CD4-positive, alpha-beta T cell treated with Interleukin-6 at 100 ng/mL for 8 hours (primary cell): ENCODE measurements at places on chromosomes 4 and X.
A peak's percentile ranks its signal among the peaks of the same experiment; 100 is the strongest.

DNA sequence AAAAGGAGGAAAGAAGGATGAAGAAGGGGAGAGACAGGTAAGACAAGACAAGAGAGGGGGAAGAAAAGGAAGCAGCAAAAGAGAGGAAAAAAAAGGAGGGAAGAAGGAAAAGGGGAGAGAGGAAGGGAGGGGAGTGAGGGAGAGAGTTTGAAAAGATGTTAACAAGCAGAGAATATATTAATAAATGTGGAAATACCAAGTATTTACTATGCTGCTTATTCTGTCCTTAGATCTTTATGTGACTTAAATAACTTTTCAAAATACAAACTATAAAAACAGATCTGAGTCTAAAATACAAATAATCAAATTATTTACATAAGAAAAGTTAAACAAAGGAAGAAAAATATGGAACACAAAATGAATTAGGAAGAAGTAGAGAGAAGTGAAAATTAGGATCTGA, 18.4 kb upstream of the COX18 start:
- DNase-seq = no peak

GRCh38 chrX:3256868-3257267, 89.6 kb downstream of the MXRA5 start:
- DNase-seq = no peak

DNA sequence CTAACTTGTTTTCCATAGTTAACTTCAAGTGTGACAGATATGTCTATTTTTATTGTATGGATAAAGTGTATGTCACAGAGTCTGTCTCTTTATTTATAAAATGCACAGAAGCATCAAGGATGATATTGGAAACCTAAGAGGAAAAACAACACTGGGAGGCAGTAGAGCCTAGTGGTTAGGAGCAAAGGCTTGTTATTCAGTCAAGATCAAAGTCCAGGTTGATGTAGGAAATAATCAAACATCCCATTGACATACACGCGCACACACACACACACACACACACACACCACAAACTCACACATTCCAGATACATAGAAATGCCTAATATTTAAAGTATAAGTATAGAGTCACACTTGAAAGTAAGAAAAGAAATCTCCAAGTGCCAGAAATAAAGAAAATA, 206.8 kb downstream of the CHRDL1 start:
- DNase-seq = no peak

DNA sequence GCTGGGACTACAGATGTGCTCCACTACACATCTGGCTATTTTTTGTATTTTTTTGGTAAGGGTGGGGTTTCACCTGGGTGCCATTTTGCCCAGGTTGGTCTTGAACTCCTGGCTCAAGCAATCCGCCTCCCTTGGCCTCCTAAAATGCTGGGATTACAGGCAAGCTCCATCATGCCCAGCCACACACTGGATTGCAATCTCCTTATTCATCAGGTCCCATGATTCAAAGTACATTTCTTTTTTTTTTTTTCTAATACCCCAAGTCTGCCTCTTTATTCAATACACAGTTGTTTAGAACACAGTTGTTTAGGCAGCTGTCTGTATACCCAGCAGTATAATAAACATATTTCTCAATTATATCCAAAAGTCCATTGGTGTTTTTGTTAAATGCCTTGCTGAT, 130.3 kb upstream of the ARSJ start:
- no peak for DNase-seq

- DNase-seq = no peak
These were observed 258.6 kb downstream of the MID1IP1 start for GRCh38 chrX:39059866-39060265.

DNA sequence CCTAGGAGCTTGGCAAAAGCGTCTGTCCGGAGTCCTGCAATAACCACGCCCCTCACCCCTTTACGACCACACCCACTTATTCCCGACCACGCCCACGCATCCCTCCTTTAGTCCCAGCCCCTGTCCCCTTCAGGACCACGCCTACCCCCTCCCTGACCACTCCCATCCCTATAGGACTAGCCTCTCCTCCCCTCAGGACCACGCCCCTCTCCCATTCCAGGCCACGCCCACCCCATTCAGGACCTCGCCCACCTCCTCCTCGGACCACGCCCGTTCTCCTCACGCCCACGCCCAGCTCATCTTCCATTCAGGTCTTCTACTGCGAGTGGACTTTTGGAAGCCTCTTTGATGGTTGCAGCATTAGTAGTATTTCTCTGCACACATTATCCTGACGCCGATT, 131.2 kb upstream of the STX18 start:
- DNase-seq = no peak

DNA sequence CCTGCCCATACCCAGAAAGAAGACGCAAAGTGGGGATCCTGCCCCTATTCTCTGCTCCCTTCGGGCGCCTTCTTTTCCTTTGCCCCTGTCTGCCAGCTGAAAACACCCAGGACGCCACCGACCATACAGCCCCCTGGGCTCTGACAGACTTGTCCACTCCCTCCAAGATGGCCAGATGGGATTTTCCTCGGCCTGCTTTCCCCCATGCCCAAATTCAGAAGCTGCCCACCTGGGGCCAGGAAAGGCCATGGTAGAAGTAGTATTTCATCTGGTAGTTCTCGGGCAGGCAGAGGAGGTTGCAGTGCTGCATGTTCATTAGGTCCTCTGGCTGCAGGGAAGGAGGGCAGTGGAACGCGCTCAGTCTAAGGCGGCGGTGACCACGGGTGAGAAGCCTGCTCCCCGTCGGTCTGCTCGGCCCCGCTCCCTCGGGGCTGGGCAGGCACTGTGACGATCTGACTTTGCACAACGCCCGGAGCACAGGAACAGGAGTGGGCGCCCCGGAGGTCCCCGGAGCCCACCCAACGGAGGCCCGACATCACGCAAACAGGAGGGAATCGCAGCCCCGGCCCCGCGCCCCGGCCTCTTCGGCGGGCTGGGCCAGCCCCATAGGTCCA, 582 bp downstream of the NAA10 start:
- DNase-seq = no peak

DNA sequence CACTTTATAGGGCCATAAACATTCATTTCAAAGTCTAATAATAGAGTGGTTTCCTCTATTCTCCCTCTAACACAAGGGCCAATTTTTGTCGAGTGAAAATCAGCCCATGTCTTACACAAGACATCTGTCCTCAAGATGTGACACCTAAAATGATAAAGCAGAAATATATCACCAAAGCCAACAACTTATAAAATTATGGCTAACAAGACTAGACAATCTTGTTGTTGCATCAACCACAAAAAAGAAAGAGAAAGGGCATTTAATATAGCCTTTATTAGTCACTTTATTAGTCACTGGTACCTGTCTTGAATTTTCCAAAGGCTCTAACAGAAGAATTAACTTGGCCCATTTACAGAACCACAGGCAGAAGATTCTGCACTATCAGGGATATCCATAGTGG, 161.6 kb downstream of the SMIM20 start:
- no peak for DNase-seq

- no peak for DNase-seq
These were observed 121.2 kb upstream of the GRPR start for GRCh38 chrX:16002185-16002584.

DNA sequence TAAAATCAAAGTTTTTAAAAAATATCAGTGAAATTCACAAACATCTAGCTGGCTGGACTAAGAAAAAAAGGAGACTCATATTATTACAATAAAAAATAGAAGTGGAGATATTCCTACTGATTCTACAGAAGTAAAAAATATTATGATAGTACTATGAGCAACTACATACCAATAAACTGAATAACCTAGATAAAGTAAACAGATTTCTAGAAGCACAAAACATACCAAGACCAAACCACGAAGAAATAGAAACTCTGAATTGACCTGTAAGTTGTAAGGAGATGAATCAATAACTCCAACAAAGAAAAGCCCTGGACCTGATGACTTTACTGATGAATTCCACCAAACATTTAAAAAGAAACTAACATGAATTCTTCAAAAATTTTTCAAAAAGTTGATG, 867.3 kb downstream of the PCDH18 start:
- DNase-seq = no peak

- DNase-seq = no peak
These were observed 540.2 kb upstream of the TENM3 start for GRCh38 chr4:181702864-181703495.

GRCh38 chr4:171430495-171430894, 382.7 kb upstream of the GALNTL6 start:
- no peak for DNase-seq

- DNase-seq = peak; percentile 51
These were observed 5.9 kb upstream of the SEPTIN6 start for GRCh38 chrX:119698845-119699244.

- DNase-seq = no peak
These were observed 107.2 kb downstream of the CENPC start for GRCh38 chr4:67437974-67438713.

DNA sequence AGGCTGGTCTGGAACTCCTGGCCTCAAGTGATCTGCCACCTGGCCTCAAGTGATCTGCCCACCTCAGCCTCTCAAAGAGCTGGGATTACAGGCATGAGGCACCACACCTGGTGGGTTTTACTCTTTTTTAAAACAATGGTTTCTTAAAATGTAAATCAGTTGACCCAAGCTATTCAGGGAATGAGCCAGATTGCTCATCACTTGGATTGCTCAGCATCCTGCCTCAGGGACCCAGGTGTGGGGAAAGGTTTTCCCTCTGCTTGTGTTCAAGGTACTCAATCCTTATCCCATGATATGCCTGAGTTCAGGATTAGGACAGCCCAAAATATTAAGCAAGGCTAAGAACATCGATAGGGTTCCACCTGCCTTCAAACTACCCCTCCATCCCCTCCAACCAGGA, 67.4 kb downstream of the CHRNA9 start:
- DNase-seq = no peak

DNA sequence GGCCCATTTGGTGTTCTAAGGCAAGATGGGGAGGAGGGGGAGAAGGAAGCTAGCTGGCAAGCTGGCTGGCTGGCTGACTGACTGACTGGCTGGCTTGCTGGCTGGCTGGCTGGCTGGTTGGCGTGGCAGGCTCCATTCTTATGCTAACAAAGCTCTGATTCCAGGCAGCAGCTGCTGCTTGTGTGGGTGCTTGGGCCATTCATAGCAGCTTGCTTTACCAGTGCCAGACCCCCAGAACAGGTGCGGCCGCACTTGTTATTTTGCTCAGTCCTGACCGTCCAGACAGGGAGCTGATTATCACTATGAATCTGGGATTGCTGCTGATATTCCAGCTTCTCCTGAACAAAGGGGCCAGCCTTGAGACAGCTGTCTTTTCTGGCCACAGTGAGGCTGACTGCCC, 131.2 kb upstream of the PAK3 start:
- DNase-seq = no peak

GRCh38 chr4:181645489-181645888, 597.7 kb upstream of the TENM3 start:
- no peak for DNase-seq

GRCh38 chr4:16579866-16580265, 318.6 kb downstream of the LDB2 start:
- DNase-seq = no peak

DNA sequence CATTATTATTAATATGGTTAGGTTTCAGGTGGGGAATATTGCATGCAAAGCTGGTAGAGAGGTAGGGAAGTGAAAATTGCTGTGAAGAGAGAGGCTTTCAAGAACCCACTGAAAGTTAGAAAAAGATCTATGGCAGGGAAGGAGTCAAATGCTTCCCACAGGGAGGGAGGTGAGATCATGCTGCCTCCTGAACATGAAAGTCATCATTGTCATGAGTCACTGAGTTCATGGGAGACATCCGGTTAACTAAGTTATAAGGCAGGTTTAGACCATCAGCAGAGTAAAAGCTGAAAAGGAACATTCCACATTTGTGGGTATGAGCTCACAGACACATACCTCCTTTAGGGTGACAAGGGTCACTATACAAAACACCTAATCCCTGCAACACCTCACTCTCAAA, 16.2 kb downstream of the GATB start:
- DNase-seq = no peak

DNA sequence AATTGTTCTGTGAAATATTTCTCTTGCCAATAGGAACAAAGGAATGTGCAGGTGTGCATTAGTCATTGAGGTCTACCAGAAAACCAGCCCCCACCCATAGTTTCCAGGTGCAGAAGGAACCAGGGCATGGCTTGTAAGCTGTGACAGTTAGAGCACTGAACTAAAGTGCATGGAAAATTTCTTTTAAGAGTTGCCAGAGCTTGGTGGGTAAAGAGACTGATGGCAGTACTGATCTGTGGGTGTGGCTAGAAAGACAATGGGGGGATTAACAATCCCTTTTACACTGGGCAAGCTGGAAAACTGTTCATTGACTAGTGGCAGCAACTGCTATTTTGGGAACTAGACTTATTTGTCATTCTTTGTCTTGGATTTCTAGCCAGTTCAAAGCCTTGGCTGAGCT, 326.9 kb downstream of the PCDH19 start:
- DNase-seq = no peak

GRCh38 chrX:133723930-133724329, 261.5 kb downstream of the GPC3 start:
- DNase-seq = no peak

- no peak for DNase-seq
These were observed 27.5 kb downstream of the RUFY3 start for GRCh38 chr4:70749313-70749712.

GRCh38 chrX:105752338-105752956, 69.9 kb upstream of the NRK start:
- DNase-seq = no peak

DNA sequence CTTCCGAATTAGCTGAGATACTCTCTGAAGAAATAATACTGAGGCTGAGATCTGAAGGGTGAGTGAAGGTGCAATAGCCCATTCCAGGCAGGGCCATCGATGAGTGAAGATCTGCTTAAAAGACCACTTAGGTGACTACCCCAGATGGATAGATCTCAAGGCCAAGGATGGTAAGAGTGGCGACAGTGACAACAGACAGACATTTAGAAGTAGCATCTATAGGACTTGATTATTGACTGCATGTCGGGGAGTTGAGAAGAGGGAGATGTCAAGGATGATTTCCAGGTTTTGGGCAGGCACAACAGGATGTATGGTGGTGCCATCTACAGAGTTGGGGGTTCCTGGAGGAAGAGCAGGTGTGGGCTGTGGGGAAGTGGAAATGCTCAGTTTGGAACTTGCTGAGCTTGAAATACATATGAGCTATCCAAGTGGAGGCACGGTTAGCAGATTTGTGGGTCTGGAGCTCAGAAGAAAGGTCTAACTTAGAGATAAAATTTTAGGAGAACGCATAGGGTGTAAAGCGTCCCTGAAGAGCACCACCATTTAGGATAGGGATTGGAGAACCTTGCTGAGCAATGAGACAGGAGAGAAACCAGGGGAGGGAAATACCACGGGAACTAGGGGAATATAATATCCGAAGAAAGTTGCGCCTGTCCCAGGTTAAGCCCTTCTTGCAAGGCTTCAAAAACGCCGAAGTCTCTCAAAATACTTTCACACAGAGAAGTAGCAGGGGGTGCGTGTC, 688 bp downstream of the UFSP2 start:
- DNase-seq = no peak

DNA sequence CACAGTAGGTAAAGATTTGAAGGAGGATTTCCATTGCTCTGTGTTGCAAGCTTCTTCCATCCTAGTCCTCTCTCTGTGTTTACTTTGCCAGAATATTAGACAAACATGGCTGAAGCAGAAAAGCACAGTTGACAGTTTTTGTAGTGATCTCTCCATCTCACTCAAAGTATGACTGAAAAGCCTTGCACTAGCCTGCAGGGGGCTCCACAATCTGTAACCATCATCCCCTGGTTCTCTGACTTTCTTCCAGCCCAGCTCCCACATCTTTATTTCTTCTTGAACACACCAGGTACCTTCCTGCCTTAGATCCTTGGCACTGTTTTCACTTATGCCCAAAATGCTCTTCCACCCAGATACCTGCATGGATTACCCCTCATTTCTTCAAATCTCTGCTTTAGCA, 34.1 kb upstream of the HHIP start:
- DNase-seq = no peak

GRCh38 chr4:139243448-139244365, 36.3 kb downstream of the MGARP start:
- no peak for DNase-seq

- DNase-seq = no peak
These were observed 5.1 kb upstream of the SLC25A6 start for GRCh38 chrX:1397001-1397400.
